ENCODE measurements at places on chromosomes 7 and 10. TPM values are rescaled to one million over a fixed set of nuclear protein-coding genes. Genes with fewer than 3 reads are reported as not detected.

DNA sequence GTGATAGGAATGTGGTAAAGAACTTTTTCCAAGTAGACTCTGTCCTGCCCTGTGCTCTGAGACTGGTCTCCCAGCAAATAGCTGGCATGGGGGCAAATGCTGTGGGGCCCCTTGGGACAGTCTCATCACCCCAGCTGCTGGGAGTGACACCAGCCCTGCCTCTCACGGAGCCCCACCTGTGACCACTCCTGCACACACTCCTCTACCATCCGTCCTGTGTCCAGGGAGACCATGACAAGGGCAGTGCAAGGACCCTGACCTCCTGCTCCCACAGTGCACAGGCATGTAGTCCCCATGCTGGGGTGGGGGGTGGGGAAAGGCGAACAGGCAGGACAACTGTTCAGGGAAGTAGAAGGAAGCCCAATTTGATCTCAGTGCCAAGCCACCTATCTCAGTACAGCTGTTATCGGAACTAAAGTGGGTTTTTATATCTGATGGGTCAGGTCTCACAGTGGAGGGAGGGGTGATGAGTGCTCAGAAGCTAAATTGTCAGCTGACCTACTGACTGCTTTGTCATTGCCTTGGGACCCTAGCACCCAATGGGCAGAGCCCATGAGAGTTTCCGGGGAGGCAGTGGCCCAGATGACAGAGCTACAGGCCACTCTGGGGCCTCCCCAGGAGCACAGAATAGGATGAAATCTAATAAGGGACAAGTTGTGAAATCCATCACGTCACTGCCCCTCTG lies 24.5 kb downstream of the VSTM4 start:
- no peak for DNase-seq

GRCh38 chr7:107891636-107892366 lies 818 bp downstream of the DLD start:
- no peak for DNase-seq

HABP2 gene
- 0.15 TPM for total RNA-seq

GRCh38 chr10:119575991-119576390 lies 20.8 kb downstream of the TIAL1 start:
- no peak for DNase-seq

DNA sequence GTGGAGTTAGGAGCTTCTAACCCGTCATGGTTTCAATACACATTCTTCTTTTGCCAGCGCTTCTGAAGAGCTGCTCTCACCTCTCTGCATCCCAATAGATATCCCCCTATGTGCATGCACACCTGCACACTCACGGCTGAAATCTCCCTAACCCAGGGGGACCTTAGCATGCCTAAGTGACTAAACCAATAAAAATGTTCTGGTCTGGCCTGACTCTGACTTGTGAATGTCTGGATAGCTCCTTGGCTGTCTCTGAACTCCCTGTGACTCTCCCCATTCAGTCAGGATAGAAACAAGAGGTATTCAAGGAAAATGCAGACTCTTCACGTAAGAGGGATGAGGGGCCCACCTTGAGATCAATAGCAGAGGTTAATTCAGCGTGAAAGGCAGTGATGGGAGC lies 22.4 kb downstream of the PRSS2 start:
- DNase-seq, result no peak

DNA sequence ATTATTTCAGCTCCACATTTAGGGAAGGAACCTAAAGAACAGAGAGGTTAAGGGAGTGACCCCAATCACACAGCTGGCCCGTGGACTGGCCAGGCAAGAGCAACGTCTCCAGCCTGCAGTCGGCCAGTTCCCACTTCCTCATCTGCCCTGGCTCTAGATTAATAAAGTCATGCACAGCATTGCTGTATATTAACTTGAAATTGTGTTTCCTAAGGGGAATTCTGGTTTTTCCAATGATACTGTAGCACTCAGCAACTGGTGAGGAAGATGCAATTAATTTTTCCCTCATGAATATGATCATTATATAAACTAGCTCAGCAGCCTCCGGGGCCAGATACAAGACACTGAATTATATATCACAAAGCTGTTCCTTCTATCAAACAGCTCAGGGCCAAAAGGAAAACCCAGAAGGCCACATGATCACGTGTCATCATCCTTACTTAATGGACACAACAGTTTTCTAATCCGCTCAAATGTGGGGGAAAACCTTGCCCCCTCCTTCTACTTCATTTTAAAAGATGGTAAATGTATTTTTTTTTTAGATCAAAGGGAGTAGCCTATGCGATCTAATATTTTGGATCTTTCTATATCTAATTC lies 295.3 kb upstream of the PRKCQ start:
- no peak for DNase-seq

GRCh38 chr10:44068716-44069482 lies 316.0 kb downstream of the CXCL12 start:
- DNase-seq, result no peak

- no peak for DNase-seq
These were observed 82.8 kb downstream of the HECW1 start for GRCh38 chr7:43195256-43195655.

TMEM229A gene
- total RNA-seq, result not detected

All from uterus (tissue), 4 donors.